ENCODE measurements at places on chromosomes 11 and 22. TPM values are rescaled to one million over a fixed set of nuclear protein-coding genes. Genes with fewer than 3 reads are reported as not detected.

TSSK2 gene
- not detected for total RNA-seq

DNA sequence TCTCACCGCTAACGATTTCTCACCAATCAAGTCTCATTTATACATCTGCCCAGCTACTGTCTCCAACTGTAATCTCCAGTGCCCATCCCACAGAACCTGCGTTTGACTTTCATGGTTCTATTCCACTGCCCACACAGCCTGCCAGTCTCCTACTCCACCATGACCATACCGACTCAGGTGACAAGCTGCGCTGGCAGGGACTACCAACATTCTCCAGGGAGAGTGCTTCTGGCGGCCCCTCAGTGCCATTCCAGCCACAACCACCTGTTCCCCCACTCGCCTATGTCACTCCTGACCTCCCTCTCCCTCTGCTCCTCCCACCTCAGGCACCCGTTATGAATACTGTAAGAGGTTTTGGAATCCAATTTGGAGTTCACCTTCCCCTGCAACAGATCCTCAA, 108.5 kb upstream of the BID start:
- DNase-seq: no peak

- DNase-seq: no peak
Observed at GRCh38 chr11:35676611-35676965, 14.0 kb downstream of the TRIM44 start.

GRCh38 chr11:64747961-64748665, 4.2 kb upstream of the RASGRP2 start:
- DNase-seq: no peak

GRCh38 chr11:57464539-57465181, 4.3 kb downstream of the RTN4RL2 start:
- DNase-seq: no peak

GRCh38 chr22:19229600-19229999, 51.1 kb upstream of the SLC25A1 start:
- DNase-seq: no peak

- DNase-seq: peak; percentile 70
Observed at GRCh38 chr22:36144886-36145541, 15.5 kb downstream of the APOL3 start.

- DNase-seq: no peak
Observed at GRCh38 chr22:47107431-47107830, 345.0 kb downstream of the TBC1D22A start.

- no peak for DNase-seq
Observed at GRCh38 chr22:34045311-34045710, 125.0 kb upstream of the LARGE1 start.

DNA sequence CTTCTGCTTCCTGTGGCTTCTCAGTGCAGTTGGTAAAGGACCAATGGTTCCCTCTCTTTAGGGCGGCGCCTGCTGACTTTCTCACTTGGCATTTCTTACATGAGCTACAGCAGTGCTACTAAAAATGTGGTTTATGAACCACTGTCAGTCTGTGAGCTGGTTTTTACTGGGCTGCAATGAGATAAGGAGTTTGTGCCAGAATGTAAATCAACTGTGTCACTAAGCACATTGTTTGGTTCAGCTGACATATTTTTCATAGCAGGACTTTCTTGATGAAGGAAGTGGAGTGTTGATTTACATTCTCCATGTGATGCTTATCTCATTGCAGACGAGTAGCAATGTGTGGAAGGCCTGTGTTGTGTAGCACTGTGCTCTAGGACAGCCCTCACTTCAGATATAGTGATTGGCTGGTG, 463.3 kb downstream of the SOX6 start:
- DNase-seq: no peak

GRCh38 chr22:19632668-19633148, 81.6 kb upstream of the SEPTIN5 start:
- peak; percentile 35 for DNase-seq

DNA sequence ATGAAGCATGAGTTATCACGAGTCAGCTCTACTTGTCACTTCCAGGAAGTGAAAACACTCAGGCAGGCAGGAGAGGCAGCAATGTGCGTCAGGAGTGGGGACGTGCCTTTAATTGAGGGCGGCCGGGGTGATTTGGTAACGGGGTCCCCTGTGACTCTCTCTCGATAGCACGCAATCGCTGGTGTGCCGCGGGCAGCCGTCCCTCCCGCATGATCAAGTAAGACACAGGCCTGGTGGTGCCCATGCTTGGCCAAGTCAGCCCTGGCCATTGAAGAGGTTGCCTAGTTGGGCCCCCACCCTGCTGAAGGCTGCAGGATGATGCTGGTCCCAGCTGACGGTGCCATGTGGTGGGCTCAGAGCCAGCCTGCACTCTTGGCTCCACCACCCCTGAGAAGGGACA, 29.7 kb downstream of the CACNG2 start:
- DNase-seq: no peak

- no peak for DNase-seq
Observed at GRCh38 chr11:129695571-129696308, 119.9 kb upstream of the TMEM45B start.

DNA sequence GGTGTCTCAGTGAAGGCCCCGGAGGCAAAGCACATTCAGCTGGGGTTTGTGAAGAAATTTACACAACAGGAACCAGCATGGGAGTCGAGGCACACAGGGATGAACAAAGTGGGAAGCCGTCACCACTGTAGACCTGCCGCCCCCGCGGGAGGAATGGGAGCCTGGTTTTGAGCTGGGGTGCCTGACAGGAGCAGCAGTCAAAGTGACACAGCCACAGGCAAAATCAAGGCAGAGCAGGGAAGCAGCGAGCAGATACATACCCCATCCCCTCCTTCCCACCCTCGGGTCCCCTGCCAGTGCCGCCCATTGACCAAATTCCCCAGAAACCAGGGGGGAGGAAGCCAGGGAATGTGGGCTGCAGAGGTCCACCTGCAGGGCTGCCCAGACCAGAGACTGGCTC, 20.8 kb downstream of the P2RX3 start:
- no peak for DNase-seq
